ENCODE measurements at places on chromosomes 7 and 10.

DNA sequence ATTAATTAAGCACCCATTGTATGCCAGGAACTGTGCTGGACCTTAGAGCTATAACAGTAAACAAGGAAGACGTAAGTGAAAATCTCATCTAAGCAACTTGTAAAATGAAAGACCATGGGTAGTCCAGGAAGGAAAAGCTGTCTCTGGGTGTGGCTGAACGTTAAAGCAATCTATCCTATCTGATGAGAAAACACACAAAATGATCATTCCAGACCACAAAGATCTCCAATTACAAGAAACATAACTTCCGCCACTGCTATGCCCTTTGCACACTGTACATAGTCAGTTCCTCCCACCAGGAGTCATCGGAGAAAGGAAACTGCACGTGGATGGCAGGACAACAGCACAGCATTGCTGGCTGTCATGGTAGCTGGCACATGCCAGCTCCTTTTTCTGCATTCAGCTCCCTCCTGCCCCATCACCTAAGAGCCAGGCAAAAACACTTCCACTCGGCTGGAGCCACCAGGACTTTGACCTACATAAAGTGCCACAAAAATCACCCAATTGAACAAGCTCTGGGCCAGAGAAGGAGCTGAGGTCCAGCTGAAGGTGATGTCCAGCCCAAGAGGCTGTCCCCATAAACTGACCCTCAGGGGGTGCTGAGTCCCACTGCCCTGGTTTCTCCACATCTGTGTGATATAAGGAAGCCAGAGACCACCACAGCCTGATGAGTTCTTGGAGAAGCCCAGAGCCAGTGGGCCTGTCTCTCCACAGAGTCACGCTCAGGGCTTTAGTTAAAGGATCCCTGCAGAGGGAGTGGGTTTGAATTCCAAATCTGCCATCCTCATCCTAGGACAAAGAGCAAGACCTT lies 56.4 kb downstream of the STEAP1B start:
- DNase-seq: peak; percentile 31

DNA sequence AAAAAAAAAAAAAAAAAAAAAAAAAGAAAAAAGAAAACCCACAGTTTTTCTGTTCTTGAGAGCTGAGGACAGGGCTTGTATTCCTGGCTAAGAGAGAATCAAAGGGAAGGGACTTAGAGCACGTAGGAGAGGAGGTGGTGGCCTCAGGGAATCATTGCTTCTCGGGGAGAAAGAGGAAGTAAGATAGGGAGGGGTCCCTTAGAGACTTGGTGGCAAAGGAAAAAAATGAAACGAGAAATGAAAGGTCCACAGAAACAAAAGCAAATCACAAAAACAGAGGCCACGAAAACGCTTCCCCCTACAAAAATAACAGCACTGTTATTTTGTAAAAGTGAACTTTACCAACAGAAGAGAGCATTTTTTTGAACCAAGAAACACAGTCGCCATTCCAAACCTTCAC lies 323.1 kb upstream of the GALNT17 start:
- no peak for DNase-seq

- DNase-seq: no peak
These were observed 31.5 kb upstream of the OR9A4 start for GRCh38 chr7:141884539-141885225.

GRCh38 chr10:22366771-22367170 lies 21.5 kb downstream of the SPAG6 start:
- DNase-seq: no peak

GRCh38 chr7:75599244-75599781 lies 107.2 kb downstream of the SPDYE5 start:
- no peak for DNase-seq

- no peak for DNase-seq
These were observed 33.2 kb downstream of the SEMA3A start for GRCh38 chr7:84161398-84161797.

DNA sequence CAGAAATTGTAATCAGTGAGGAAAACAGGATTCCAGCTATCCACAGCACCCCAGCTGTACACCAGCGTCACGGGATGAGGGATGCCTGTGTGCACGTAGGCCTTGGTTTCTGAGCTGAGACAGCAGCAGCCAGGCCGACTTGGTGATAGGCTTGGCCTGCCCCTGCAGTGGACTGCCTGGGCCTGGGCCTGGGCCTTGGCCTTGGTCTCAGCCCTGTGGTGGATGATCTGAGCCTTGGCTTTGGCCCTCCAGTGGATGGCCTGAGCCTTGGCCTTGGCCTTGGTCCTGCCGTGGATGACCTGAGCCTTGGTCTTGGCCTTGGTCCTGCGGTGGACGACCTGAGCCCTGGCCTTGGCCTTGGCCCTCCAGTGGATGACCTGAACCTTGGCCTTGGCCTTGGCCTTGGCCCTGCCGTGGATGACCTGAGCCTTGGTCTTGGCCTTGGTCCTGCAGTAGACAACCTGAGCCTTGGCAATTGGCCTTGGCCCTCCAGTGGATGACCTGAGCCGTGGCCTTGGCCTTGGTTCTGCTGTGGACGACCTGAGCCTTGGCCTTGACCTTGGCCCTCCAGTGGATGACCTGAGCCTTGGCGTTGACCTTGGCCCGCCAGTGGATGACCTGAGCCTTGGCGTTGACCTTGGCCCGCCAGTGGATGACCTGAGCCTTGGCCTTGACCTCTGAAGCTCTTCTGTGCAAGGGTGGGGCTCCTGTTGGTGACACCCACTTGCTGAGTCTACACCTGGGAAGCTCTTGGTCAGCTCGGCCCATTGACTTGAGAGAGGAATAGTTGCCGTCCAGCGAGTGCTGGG lies 93.8 kb downstream of the CUX1 start:
- no peak for DNase-seq

GRCh38 chr10:67785098-67785497 lies 52.9 kb downstream of the DNAJC12 start:
- no peak for DNase-seq

GRCh38 chr10:61272781-61273180 lies 180.4 kb downstream of the TMEM26 start:
- DNase-seq: no peak

DNA sequence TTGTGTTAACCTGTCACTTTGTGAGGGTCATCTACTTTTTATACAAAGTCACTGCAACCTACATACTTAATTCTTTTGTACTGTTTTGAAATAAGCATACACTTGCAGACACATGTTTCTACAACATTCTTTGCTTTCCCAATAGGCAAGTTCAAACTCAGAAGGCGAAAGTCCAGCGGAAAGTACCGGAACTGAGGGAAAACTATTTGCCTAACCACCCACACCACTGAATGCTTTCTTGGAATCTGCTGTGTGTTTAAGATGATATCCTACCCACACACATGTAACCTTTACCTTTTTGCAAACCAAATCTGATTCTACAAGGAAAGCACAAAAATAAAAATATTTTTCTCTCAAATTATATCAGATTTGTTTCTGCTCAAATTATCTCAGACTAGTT lies 139.4 kb upstream of the AGR3 start:
- DNase-seq: no peak

DNA sequence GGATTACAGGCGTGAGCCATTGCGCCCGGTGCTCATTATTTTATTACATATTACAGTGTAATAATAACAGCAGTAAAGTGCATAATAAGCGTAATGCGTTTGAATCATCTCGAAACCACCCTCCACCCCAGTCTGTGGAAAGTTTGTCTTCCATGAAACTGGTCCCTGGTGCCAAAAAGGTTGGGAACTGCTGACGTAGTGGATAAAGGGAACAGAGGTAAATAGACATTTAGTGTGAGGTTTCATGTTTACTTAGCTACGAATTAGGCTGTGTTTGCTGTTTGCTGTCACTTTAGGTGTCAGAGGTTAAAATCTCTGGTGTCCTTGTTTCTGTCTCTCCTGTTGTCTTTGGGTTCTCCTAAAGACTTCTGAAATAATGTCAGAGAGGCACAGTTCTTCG lies 60.3 kb upstream of the SLC39A12 start:
- DNase-seq: no peak

GRCh38 chr7:45601816-45602540 lies 27.8 kb downstream of the ADCY1 start:
- no peak for DNase-seq

DNA sequence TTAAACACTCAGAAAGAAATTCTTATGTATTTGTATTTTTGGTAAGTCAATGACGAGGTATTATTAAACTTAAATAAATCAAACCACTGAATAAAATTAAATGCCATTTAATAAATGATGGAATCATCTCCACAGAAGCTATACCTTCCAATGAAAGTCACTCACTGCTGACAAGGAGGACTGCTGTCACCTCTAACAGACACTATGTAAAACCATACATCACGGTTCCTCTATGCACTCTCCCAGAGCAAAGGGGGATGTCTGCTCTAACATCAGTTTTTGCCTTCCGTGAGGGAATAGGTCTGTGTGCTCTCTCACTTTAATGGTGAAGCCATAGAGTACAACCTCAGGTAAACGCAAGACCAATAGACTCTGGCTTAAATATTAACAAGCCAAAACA lies 99.7 kb upstream of the DDC start:
- no peak for DNase-seq

DNA sequence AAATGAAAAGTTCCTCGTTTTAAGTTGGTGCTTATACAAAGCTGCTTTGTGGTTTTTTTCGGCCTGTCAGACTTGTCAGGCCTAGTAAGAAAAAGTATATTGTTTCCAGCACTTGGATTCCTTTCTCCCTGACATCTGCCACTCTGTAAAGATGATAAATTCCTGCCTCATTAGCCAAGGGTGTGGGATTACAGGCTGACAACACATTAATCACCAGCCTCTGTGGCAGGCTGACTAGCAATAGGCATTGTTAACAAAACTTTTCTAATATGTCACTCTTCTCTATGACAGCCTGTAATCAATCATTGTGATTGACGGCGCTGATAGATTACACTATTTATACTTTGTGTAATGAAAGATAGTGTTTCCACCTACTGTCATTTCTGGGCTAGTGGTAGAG lies 682.5 kb downstream of the LRMDA start:
- DNase-seq: no peak

DNA sequence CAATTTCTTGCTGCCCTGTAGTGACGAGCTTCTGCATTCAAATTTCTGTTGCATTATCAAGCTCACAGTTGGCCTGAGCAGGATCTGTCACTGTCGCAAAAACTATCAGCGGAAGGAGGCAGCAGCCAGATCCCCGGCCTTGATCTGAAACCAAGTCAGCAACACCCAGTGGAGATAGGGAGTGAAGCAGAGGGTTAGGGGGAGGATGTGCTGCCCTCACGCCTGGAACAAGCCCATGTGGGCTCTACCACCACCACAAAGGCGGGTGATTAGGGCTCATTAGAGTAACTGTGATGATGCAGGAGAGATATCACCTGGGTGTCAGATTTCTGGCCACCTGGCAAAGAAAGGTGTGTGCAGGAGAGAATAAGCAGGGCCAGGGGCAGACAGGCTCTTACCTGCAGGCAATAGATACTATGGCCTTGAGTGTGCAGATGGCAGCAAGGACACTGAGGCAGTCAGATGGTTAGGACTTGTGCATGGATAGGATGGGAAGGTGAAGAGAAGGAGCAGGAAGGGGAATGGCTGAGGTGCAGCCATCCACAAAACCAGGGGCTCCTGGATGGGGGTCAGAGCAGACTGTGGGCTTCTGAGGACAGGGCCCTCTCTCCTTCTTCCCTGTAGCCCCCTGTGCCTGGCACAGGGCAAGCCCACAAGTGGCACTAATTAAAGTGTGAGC lies 417.3 kb downstream of the RPS24 start:
- DNase-seq: no peak

DNA sequence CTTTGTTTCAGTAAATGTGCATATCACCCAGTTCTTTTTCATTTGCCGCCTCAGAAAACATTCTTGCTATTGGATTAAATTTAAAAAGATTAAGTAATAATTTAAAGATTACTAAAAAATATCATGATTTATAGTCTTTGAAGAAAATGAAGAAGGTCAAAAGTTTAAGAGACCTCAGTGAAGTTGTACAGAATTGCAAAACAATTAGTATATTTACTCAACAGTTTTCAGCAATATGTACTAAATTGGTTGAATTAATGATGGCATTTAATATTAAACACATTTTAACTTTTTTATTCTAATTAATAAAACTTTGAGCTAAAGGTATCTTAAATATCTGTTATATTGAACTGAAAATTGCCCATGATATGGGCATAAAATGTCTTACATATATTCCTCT lies 49.9 kb upstream of the KLF6 start:
- DNase-seq: no peak

DNA sequence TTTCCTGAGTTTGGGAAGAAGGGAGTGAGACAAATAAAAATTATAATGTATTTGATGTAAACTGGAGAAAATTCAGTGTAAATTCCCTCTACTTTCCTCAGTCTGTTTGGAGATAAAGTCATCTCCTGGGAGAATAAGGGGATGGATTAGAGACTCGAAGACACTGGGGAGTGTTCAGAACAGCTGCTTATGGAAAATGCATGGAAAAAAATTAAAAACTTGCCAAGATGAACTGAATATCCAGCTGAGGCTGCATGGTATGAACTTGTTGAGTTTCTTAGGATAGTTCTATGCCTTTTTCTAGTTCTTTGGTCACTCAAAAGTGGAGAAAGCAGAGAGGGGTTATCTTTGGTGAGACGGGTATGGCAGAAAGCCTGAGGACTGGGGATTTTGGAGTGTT lies 210.5 kb downstream of the BICC1 start:
- DNase-seq: no peak

DNA sequence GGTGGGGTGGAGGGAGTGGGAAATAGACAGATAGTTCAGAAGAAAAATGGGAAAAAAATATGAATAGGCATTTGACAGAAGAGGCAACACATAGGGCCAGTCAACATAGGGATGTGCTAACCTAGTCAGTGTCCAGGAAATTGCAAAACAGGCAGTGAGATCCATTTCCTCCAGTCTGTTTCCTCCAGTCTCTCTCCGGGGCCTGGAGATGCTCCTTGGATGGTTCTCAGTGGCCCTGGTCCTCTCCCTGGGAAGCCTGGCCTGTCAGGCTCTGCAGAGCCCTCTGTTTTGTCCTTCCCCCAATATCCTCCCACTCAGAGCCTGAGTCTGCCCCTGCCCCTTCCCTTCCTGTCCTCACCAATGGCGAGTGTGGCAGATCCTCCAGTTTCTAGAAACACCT lies 52.6 kb downstream of the SYPL1 start:
- no peak for DNase-seq

DNA sequence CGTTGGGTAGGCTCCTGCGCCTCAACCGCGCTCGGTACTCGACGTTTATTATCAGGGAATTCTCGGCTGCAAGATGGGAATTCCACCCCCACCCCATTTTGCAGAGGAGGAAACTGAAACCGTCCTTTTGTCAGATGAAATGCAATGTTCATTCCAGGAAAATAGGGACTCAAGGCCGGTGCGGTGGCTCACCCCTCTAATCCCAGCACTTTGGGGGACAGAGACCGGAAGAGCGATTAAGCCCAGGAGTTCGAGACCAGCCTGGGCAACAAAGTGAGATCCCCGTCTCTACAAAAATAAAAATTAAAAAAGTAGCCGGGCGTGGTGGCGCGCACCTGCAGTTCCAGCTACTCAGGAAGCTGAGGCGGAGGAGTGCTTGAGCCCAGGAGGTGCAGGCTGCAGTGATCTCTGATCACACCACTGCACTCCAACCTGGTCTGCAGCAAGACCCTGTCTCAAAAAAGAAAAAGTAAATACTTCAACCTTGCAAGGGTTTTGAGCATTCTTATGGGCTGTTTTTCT lies 720 bp upstream of the RFC2 start:
- no peak for DNase-seq
